Stimulated activated CD4-positive, alpha-beta T cell treated with anti-CD3 and anti-CD28 coated beads, TNF-alpha, amount 100 ng/mL, for 4 hours (primary cell): ENCODE measurements at places on chromosomes 5 and 9.

DNA sequence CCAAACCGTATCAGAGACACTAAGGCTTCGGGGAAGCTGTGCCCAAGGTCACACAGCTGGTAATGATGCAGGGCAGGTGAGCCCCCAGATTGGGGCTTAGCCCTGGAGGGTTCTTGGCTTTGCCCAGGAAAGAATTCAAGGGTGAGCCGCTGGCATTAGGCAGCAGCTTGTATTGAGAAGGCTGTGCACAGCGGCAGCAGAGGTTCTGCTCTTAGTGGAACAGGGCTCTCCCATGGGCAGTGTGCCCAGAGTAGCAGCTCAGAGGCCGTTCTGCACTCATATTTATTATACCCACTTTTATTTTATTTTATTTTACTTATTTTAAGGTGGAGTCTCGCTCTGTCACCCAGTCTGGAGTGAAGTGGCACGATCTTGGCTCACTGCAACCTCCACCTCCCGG is 85.8 kb upstream of the IER5L start:
- DNase-seq: no peak

- DNase-seq: no peak
Measured at GRCh38 chr9:131477816-131478419, 24.8 kb upstream of the POMT1 start.

DNA sequence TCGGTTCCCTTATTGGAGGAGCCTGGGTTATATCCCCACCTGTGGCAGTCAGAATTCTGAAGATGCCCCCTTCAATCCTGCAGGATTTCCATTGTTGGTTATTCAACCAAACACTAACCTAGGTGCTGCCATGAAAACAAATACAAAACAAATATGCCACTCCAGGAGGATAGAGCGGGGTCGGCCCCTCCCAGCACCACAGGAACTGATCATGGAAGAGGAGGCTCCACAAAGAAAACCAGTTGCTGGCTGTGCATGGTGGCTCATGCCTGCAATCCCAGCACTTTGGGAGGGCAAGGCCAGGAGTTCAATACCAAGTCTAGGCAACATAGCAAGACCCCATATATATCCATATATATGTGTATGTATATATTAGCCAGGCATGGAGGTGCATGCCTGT is 13.2 kb upstream of the ADGRD2 start:
- no peak for DNase-seq

DNA sequence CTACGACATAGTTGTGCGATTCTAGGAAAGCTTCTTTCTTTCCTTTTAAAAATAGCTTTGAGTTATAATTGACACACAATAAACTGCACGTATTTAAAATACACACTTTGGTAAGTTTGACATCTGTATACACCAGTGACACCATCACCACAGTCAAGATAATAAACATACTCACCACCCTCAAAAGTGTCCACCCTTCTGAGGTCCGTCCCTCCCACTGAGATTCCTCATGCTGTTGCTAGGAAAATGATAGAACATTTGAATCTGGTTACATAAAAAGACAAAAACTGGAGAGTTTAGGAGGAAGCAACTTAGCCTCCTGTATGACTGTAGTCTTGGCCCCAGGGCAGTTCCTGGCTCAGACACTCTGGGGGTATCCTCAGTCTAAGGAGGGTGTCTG is 17.2 kb downstream of the S100Z start:
- no peak for DNase-seq

DNA sequence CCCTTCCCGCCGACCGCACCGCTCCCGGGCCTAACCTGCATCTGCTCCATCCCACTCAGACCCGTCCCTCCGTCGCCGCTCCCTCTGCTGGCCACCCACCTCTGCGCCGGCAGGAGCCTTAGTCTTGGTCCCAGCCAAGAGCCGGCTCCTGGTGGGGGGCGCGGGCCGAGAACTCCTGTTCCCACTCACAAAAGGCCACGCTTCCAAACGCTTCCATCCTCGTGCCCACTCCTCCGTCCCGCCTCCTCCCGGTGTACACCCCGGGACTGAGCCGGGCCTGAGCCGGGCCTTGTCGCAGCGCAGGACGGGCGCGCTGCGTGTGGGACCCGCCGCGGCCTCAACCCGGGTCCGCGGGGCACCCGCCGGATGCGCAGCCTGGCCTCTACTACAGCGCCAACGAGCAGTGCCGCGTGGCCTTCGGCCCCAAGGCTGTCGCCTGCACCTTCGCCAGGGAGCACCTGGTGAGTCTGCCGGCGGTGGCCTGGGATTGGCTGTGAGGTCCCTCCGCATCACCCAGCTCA is 7.5 kb downstream of the ADAMTS13 start:
- no peak for DNase-seq

GRCh38 chr9:89655990-89656657 is 51.3 kb downstream of the GADD45G start:
- no peak for DNase-seq

DNA sequence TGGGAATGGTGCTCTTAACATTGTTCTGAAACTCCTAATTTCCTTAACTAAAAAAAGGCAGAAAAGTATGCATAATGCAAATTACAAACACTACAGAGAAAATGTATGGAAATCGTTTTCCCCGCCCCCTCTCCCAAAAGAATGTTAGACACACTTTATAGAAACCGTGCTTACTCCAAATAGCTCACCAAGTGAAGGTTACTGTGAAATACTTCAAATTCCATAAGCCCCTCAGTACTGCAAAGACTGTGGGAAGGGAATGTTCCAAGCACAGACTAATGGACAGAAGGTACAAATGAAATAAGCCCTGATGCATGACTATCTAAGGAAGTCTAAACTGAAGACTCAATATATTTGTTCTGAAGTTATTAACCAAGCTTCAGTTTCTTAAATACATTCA is 12.5 kb downstream of the MAPKAP1 start:
- DNase-seq: no peak

GRCh38 chr5:2259494-2260107 is 376.9 kb upstream of the IRX4 start:
- no peak for DNase-seq

GRCh38 chr5:176994460-176995121 is 12.0 kb downstream of the UIMC1 start:
- DNase-seq: no peak

GRCh38 chr5:20359377-20359776 is 371.4 kb upstream of the CDH18 start:
- DNase-seq: no peak

GRCh38 chr5:166952048-166952447 is 1339.4 kb upstream of the WWC1 start:
- DNase-seq: no peak

GRCh38 chr5:1930501-1930879 is 47.8 kb upstream of the IRX4 start:
- no peak for DNase-seq

DNA sequence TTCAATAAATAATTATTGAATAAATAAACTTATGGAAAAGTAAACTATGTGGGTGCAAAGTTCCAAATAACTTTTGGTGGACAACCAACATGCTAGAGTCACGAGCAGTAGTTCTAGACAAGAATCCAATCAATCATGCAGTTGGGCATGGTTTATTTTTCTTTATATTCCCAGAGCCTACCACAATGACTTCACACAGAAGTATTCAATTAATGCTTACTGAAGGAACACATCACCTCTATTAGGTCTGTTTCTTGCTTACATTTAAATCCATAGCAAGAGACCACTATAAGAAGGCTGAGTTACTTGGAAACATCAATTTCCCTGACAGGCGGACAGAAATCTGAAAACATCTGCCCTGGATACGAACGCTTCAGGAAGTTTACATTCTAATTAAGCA is 214.2 kb downstream of the TMEM232 start:
- no peak for DNase-seq

GRCh38 chr9:26229324-26230054 is 551.2 kb upstream of the TUSC1 start:
- DNase-seq: no peak

DNA sequence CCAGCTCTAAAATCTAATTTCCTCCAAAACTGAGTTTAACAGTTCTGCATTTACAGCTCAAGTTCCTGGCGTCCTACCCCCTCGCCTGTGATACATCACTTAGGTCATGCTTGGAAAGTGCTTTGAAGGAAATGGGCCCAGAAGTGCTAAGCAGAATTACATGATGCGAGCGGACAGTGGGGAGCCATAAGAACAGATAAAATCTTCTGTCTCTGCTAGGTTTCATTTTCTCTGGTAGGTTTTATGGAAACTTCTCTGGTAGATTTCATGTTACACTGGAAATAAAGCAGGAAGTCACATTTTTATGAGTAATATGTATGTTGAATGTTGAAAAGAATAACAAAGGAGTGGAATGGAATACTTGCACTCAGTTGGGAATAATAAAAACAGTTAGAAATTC is 138.3 kb downstream of the ZDHHC21 start:
- no peak for DNase-seq

- DNase-seq: no peak
Measured at GRCh38 chr9:120869726-120870125, 7.3 kb downstream of the PHF19 start.

DNA sequence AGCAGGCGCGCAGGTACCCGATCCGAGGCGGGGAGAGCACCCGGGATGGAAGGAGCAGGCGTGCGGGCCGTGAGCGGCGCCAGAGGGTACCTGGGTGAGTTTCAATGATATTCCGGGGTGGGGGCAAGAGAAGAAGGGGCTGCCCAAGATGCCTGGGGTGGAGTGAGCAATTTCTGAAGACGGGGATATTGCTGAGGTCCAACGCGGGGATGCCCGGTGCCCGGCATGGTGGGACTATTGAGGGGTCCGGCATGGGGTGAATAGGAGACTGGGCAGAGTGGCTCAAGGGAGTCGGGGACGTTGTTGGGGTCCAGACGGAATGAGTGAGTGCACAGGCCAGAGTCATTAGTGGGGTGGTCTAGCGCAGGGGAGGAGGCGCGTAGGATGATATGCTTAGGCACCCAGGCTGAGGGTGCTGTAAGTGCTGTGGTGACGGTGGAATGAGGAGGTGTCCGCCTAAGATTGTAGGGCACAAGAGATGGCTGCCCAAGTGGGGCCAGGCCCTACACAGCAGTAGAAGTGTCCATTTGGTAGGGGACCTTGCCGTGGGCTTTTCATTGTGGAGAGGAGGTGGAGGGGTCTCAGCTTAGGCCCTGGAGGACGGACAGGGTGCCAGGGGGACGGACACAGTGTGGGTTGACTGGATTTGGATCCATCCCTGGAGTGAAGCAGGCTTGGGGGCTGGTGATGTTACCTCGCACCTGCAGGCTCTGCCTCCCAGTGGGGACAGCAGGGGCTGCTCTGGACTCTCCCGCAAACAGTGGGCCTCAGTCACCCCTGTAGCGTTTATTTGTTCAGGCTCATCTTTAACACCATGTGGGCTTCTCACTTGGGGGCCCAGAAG is 719 bp downstream of the MIGA2 start:
- DNase-seq: no peak

- no peak for DNase-seq
Measured at GRCh38 chr9:105421154-105421553, 26.7 kb upstream of the FSD1L start.

- no peak for DNase-seq
Measured at GRCh38 chr9:124011460-124012301, at the start of gene LHX2. Gene LHX2 (plus strand): TSS chr9:124011768. CDS start chr9:124012349, 581 bp downstream.

DNA sequence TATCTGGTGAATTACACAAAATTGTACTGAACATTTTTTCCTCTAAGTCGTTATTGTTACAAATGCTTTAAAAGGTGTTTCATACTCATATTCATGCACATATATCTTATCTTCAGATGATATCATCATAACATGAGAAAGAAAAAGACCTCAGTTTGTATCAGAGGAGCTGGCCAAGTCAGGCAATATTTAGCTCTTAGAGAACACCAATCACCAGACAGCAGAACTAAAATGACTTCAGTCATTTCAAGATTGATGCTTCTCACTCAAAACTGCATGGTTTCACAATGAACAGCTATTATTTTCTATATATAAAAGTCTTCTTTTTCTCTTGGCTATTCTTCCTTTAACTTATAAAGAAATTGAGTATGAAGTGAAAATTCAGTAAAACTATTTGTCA is 44.6 kb downstream of the TSSK1B start:
- DNase-seq: no peak

- no peak for DNase-seq
Measured at GRCh38 chr5:124661317-124662141, 84.9 kb downstream of the ZNF608 start.

- no peak for DNase-seq
Measured at GRCh38 chr9:97850746-97851445, 2.1 kb upstream of the FOXE1 start.

DNA sequence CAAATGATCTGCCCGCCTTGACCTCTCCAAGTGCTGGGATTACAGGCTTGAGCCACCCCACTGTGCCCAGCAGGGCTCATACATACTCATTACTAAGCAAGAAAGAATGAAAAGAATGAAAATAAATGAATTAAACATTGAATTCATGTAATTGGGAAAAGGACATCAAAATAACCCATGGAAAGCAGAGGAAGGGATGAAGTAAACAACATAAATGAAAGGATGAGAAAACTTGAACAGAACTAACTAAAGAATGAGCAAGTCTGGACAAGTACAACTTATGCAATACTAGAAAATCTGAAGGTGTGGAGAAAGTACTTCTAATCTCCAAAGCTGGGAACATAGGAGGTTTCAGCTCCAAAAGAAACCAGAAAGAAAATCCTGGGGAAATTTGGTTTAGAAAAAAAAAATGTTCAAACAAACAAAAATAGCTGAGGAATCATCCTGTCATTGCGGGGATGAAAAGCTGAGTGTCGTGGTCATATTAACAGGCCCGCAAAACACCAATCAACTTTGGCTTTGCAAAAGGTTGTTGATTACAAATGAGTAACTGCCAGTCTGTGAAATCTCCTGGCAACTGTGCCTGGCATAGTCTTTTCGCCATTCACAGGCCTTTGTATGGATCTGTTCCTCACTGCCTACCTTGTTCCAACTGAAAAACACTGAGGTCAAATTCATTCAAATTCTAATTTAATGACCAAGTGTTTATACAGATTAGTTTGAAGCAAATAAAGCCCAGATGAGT is 2.3 kb upstream of the AK3 start:
- DNase-seq: no peak

- DNase-seq: no peak
Measured at GRCh38 chr9:121868626-121869025, 217.2 kb downstream of the DAB2IP start.

DNA sequence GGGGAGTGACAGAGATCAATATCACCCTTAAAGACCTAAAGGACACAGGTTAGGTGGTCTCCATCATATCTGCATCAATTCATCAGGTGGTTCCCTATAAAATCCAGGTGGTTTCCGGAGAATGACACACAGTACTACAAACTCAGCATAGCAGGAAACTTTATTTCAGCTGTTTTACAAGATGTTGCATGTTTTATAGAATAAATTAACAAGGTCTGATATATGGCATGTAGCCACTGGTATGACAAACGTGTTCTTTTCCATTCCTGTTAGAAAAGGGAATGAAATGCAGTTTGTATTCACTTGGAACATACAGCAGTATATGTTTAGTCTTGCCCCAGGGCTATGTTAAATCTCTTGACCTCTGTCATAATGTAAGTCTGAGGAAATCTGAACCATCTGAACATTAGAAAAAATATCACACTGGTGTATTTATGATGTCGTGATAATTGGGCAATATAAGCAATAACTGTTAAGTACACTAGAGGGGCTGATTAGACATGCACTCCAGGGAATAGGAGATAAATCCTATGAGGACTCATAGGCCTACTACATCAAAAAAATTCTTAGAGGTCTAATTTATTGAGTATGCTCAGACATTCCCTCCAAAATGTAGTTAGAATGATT is 42.2 kb upstream of the TNFSF8 start:
- no peak for DNase-seq

GRCh38 chr9:33517373-33517772 is 6.7 kb upstream of the ANKRD18B start:
- DNase-seq: no peak

- no peak for DNase-seq
Measured at GRCh38 chr5:149125386-149125891, 15.9 kb upstream of the ABLIM3 start.
